ENCODE measurements at places on chromosomes 13 and 19. TPM values are rescaled to one million over a fixed set of nuclear protein-coding genes. Genes with fewer than 3 reads are reported as not detected.

GRCh38 chr19:40597329-40597838, 3.8 kb upstream of the LTBP4 start:
- ATAC-seq: no peak

DNA sequence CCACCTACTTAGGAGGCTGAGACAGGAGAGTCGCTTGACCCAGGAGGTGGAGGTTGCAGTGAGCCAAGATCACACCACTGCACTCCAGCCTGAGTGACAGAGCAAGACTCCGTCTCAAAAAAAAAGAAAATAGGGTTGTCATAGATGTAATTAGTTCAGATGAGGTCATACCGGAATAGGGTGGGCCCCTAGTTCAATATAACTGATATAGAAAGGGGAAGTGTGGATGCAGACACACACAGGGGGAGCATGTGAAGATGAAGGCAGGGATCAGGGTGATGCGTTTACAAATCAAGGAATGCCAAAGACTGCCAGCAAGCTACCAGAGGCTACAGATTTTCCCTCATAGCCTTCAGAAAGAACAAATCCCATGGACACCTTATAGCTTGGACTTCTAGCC, 24.3 kb upstream of the EEF1AKMT1 start:
- ATAC-seq: no peak

DNA sequence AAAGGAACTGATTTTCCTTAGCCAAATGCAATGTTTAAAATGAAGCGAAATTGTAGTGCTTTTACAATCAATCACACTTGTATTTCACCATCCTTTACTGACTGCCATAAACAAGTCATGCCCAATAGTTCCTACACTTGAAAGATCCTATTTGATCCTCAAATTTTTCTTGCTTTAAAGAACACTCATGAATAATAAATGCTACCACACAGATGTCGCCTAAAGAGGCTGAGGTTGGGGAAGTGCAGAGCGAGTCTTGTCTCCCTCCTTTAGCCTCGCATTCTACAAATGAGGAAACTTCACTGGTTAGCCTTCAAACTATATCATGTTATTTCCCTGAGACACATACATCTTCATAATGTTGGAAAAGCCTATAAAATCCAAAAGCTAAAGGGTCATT, 18.7 kb upstream of the AMER2 start:
- ATAC-seq: no peak

DNA sequence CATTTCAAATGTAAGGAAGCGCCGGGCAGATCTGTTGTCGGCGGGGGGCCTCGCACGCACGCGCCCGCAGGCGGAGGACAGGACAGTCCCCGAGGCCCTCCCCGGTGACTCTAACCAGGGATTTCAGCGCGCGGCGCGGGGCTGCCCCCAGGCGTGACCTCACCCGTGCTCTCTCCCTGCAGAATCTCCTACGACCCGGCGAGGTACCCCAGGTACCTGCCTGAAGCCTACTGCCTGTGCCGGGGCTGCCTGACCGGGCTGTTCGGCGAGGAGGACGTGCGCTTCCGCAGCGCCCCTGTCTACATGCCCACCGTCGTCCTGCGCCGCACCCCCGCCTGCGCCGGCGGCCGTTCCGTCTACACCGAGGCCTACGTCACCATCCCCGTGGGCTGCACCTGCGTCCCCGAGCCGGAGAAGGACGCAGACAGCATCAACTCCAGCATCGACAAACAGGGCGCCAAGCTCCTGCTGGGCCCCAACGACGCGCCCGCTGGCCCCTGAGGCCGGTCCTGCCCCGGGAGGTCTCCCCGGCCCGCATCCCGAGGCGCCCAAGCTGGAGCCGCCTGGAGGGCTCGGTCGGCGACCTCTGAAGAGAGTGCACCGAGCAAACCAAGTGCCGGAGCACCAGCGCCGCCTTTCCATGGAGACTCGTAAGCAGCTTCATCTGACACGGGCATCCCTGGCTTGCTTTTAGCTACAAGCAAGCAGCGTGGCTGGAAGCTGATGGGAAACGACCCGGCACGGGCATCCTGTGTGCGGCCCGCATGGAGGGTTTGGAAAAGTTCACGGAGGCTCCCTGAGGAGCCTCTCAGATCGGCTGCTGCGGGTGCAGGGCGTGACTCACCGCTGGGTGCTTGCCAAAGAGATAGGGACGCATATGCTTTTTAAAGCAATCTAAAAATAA, 18.2 kb downstream of the IL17D start:
- peak; percentile 40 for ATAC-seq

DNA sequence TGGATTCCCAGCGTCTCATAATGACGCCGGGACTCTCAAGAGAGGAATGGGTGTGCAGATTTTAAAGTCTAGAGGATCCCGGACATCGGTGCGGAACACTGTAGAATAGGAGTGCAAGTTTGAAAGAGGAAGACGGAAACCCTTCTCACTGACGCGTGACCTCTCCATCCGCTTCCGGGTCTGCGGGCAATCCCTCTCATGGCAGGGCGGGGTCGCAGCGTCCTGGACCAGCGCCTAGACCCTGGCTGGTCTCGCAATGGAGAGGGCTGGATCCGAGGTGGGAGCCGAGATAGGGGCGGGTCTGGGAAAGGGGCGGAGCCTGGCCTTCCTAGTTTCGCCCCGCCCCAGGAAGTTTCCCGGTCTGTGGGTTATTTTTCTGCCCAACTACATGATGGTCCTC, 4.6 kb upstream of the ZNF845 start:
- no peak for ATAC-seq

- ATAC-seq: no peak
Observed at GRCh38 chr19:5016268-5016667, 47.4 kb downstream of the KDM4B start.

GRCh38 chr13:51603716-51604115, 19.5 kb downstream of the WDFY2 start:
- no peak for ATAC-seq

- no peak for ATAC-seq
Observed at GRCh38 chr13:101258071-101258470, 158.2 kb downstream of the NALCN start.

DNA sequence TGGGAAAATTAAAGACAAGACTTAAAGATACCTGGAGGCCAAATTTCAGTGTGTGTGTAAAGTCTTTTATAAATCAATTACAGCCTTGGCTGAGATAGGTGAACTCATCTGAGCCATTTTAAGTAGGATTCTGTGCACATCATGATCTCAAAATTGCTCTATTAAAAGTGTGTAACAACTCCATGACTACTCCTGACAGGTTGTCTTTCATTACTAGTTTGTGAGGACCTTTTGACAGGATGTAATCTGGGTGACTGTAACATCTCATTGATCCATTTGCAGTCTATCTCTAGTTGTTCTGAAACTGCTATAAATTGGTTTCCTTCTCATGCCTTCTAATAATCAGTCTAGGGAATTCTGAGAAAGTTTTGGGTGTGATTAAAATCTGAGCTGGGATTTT, 753.3 kb downstream of the SLITRK5 start:
- ATAC-seq: no peak

- no peak for ATAC-seq
Observed at GRCh38 chr13:95676105-95676761, 706 bp upstream of the DNAJC3 start.

DNA sequence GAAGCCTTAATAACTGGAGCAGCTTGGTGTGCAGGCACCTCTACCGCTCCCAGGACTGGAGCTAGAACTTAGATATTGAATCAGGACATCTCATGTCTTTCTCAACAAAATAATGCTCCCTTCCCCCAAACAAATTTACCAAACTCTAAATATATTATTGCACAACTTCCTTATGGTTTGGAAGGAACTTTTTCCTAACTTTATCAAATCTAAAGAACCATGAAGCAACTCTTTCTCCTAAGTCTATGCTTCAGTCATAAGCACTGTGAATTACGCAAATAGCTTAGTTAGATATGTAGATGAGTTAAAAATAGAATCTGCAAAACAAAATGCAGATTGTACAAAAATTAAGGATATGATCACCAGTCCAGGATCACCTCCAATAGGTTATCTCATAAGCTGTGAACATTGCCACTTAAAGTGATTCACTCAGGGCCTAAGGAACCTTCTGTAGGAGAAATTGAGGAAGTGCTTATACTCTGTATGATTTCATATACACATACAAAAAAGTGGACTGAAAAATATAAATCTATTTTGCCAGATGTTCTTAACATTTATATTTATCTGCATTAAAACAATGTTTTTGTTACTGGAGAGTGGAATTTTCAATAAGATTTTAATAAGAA, 20.4 kb upstream of the MAB21L1 start:
- no peak for ATAC-seq

- ATAC-seq: no peak
Observed at GRCh38 chr13:32415019-32415418, 12.9 kb downstream of the N4BP2L1 start.

DNA sequence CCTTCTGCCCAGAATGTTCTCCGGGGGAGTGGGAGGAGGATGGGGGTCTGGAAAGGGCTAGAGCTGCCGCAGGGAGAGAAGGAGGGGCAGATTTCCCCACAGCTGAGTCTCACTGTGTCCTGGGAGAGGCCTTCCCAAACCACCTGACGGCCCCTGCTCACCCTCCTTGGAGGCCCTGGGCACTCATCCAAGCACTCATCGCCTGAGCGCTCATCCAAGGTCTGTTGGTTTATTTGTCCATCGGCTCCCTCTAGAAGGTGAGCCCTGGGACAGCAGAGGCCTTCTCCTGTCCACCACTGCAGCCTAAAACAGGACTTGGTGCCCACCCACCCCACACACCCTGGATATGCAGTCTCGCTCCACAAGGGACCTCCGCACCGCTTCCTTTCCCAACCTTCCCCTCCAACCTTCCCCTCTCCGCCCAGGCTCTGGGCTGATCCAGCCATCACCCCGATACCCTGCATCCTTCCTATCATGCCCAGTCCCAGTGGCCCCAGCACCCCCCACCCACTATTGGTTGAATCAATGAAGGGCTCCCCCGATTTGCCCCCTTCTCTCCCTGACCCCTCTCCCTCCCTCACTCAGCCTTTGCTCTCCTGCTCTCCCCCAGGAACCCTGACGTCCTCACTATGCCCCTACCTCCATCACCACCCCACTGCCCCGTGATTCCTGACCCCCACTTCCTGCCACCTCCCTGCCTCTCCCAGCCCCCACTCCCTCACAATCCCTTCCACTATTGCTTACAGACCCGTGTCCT, 1.7 kb downstream of the UBXN6 start:
- peak; percentile 4 for ATAC-seq

Gene HCST
- total RNA-seq: 0.96 TPM

Gene GRIN2D
- 0.04 TPM for total RNA-seq

Gene SIGLECL1
- total RNA-seq: not detected

Gene SELENOV
- not detected for total RNA-seq

Gene ZNF383
- total RNA-seq: 4.5 TPM
